ENCODE measurements at places on chromosomes 6 and 20.

GRCh38 chr6:131819572-131820124, 11.8 kb downstream of the ENPP1 start:
- DNase-seq: no peak

- DNase-seq: no peak
These were observed 22.7 kb downstream of the COL12A1 start for GRCh38 chr6:75183099-75183541.

DNA sequence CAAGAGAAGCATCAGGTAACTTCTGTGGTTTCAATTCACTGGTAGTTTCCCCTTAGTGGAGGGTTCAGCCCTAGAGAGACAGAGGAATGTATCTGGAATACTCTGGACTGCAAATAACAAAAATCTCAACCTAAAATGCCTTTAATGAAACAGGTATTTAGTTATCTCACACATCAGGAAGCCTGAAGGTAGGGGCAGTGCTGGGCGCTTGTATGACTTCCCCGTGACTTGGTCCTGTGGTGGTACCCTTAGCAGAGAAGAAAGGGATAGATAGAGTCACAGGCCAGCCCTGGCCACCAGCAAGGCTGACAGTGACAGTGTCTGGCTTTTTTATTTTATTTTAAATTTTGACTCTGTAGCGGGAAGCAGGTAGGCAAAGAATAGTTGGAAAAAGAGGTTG, 14.9 kb downstream of the LRRC1 start:
- no peak for DNase-seq

DNA sequence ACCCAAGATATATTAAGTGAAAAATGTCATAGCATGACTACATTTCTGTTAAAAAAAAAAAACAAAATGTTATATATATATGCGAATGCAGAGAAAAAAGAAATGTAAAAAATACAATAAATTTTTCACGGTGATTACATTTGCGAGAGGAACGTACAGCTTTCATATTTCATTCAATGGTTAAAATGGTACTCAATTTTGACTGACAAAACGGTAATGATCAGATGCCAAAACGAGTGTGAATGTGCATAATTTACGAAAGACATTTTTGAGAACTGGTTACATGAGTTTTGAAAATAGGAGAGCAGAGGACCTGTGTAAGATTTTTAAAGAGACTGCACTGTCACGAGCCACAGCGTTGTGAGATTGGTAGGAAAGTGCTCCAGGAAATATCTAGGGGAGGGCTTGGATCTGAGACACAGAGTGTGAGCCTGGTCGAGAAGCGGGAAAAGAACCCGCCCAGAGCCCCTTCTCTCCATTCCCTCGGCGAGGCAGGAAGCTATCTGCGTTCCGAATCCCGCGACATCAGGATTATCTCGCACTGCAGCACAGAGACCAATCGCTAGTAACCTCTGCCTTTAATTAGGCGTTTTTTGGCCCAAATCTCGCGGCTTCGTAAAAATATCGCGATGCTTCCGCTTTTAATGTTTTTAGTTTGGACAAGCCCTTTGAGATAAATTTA, 28.5 kb downstream of the TRIM27 start:
- DNase-seq: peak; percentile 78

GRCh38 chr6:41189967-41190366, 11.0 kb downstream of the TREML2 start:
- no peak for DNase-seq

DNA sequence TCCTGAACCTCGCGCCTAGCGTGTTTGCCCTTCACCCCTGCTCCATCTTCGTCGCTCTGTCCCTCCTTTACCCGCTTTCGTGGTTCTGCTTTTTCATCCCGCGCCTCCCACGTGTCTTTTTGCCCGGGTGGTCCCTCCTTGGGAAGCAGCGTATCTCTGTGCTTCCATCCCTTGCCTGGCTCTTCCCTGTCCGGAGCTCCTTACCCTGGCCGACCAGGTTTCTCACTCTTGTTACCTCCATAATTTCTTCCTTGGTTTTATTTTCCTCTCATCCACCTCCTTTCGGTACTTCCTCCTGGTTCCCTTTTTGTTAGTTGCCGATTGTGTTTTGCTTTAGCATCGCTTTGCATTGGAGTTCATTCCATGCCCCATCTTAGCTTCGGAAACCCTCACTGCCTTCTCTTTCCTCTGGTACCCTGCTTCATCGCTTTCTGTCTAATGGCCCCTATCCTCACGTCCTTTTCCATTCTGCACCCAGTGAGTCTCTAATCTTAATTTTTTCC, 735 bp downstream of the FAM135A start:
- no peak for DNase-seq

DNA sequence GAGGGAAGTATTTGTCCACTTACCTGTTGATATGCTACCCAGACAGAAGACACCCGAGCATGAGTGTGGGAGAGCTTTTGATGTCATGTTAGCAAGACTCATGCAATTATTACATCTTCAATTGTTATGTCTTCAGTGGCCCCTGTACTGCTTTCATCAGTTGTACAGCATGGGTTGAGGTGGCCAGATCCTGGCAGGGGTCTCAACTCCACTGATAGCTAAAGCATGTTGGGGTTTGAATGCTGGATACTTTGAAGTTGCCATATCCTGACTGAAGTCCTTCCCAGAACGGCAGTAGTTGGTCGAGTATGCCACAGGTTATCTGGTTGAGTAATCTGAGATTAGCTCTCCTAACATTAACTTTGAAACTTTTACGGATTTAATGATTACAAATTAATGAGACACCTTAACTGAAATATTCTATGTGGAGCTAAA, 46.7 kb downstream of the LRRN4 start:
- no peak for DNase-seq

- no peak for DNase-seq
These were observed 85.5 kb downstream of the IMPG1 start for GRCh38 chr6:75986935-75987334.
